D341Med (cell line): ENCODE measurements at places on chromosomes 11 and 22.
A peak's percentile ranks its signal among the peaks of the same experiment; 100 is the strongest.

- no peak for DNase-seq
These were observed 114.3 kb upstream of the ZC3H12C start for GRCh38 chr11:109978895-109979294.

GRCh38 chr11:45662665-45663485, 2.5 kb downstream of the CHST1 start:
- DNase-seq = no peak

DNA sequence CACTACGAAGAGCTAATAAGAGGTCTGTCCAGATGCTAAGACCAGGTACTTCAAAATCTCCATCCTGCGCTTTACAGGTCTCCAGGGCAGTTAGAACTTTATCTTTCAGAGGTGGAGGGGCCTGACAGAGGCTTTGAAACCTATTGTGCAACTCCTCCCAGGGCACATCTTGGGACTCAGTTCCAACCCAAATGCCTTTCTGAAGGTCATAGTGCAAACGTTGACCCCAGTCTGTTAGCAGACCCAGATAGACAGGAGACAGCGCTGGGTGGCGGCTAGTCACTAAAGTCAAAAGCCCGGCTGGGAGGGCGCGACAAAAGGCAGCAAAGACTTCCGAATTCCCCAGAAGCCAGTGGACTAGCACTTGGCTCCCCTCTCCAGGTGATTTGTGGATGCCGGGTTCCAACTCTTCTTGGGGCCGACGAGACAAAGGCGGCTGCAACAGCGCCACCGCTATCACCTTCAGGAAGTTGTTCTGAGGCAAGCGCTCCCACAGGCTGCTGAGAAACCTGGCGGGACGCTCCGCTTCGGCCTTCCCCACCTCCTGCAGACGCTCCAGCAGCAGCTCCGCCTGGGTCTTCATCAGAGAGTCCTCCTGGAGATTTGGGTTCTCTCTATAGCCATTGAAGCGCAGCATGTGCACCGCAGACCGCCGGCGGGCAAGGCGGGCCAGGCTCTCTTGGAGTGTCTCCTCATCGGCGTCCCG, 728 bp downstream of the FANCF start:
- peak; percentile 71 for DNase-seq

GRCh38 chr22:19745155-19746101, 15.2 kb upstream of the TBX1 start:
- DNase-seq = no peak

GRCh38 chr11:94330789-94331188, 26.4 kb downstream of the IZUMO1R start:
- DNase-seq = no peak

DNA sequence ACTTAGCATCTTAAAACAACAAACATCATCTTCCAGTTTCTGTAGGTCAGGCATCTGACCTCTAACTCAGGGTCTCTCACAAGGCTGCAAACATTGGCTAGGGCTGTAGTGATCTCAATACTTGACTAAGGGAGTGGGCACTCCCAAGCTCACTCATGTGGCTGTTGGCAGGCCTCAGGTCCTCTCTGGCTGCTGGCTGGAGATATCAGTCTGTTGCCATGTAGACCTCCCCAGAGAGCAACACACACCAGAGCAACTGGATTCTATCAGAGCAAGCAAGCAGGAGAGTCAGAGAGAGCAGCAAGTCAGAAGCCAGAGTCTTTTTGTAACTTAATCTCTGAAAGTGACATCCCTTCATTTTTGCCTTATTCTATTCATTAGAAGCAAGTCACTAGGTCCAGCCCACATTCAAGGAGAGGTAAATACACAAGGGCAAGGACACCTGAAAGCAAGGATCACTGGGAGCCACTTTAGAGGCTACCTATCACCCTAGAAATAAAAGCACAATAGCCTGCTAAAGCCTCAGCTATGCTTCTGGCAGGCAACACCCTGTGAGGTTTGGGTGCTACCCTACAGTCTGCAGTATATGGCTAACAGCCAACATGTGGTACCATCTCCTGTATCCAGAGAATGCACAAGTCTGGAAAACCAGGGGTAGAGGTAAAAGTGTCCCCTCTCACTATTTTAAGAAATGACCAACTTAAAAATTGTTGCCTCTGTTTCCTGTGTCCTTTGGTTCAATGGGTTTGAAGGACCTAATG, 33.5 kb upstream of the CD44 start:
- no peak for DNase-seq

GRCh38 chr11:93735627-93736026, 5.7 kb downstream of the TAF1D start:
- no peak for DNase-seq

GRCh38 chr22:48100685-48101417, 1338.4 kb downstream of the TBC1D22A start:
- DNase-seq = no peak

DNA sequence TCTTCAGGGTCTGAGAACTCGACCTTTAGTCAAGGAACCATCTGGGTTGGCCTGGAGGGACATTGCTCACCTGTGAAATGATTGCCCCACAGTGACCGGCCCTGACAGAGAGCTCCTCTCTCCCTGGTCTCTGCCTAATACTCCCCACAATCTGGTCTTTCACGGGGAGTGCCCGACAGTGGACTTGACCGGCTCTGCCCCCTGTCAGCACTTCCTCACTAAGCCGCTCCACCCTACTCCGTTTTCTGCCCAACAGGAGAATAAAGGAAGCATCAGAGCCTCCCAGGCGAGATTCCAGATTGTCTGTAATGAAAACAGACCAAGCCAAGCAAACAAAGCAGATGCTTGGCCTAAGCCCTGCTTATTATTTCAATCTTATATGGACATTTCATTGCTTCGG, 87.8 kb downstream of the FBXO7 start:
- no peak for DNase-seq

DNA sequence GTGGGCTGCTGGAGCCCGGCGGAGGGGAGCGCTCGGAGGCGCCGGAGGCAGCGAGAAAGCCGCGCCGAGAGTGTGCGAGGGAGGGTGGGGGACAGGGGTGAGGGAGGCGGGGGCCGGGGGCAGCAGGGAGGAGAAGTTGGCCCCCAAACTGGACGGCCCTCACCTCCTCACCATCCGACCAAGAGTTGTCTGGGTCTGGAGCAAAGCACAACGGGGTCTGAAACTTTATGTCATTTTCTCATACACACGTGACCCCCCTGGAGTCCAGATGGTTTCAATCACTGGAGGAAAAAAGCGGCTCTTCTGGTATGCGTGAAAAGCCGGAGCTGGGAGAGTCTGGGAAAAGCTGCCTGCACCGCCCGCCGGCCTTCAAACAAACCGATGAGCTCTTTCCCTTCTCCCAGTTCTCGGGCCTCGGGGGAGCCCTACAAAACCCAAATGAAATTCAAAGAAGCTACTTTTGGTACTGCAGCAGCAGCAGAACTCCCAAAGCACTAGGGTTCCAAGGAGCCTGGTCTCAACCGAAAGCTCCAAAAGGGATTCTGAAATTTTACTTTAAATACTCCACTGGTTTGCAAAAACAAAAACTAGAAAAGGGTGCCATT, 39.7 kb upstream of the AKIP1 start:
- DNase-seq = peak; percentile 71

GRCh38 chr11:125593114-125593820, 615 bp downstream of the STT3A start:
- DNase-seq = peak; percentile 50

DNA sequence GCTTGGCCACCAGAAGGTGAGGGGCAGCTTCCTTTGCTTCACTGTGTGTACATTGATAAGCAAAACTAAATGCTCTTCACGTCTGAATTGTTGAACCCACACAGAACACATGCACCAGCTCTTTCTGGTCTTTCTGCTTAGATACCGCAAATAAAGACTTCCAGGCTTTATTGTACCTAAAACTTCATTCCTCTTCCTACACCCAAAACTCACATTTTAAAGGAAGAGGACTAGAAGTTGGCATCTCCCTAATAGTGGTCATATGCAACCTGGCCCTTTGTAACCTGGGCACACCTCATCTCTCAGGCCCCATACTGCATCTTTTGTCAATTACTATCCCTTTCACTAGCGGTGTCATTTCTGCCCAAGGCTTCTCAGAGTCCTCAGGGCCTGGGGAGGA, 5.9 kb downstream of the SLC17A6 start:
- no peak for DNase-seq

- DNase-seq = no peak
These were observed 69.0 kb upstream of the THY1 start for GRCh38 chr11:119491753-119492510.

DNA sequence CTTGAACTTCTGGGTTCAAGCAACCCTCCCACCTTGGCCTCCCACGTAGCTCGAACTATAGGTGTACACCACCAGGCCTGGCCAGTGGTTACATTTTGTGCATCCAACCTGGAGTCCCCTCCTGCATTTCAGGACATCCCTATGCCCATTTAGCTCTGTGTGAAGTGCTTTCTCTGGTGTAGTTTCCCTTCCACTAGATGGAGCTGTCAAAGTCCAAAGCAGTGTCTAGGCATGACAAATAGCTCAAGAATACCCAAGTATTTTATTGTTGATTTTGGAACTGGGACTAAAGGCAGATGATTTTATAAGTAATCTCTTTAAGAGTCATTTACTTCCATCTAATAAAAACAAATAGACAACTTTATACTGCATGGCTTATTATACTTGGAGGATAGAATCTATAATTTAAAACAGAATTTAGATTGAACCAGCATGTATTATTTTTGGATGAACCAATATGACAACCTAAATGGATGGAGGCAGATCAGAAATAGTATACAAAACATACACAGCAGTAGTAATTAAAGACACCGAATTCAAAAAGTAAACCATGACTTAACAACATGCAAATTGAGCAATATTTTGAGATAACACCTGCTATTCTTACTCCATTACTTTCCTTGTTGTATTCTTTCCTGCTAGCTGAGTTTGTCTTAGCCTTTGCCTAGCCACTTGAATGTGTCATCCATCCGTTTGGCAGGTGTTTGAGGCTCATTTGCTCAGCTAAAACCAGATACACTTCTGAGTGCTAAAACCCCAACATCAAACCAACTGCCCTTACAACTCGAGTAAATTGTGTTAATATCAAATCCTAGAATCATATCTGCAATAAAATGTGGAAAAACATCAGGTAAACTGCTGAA, 37.7 kb downstream of the EIF4ENIF1 start:
- peak; percentile 55 for DNase-seq

- no peak for DNase-seq
These were observed 48.4 kb upstream of the RAB1B start for GRCh38 chr11:66219846-66220565.

GRCh38 chr11:32435152-32435480, 223 bp downstream of the WT1 start:
- peak; percentile 65 for DNase-seq

GRCh38 chr22:35728639-35729308, 11.1 kb downstream of the APOL5 start:
- no peak for DNase-seq

DNA sequence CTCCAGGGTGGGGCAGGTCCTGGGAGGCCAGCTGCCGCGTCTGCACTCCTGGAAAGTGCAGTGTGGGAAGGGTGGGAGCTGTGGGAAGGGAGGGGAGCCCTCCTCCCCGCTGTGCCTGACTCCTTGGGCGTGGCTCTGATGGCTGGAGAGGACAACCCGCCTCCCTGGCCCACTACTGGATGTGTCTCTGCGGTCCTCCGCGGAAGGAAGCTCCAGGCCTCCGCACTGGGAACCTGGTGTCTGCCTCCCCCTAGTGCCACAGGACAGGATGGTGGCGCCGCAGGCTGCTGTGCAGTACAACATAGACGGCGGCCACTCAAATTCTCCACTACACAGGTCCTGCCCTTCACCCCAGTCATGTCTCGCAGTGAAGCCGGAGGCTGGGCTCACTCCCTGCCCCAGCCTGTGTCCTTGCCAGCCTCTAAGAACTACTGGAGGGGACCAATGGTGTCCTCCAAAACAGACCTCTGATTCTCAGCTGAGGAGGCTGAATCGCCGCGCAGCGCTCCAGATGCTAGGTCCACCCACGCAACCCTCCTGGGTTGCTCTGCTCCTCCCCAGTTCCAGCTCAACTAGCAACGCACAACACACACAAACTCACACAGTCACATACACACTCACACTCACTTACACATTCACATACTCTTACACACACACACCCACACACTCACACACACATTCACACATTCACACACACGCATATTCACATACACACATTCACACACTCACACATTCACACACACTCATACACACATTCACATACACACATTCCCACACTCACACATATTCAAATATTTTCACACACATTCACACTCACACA, 12.4 kb upstream of the DSCAML1 start:
- DNase-seq = peak; percentile 89

DNA sequence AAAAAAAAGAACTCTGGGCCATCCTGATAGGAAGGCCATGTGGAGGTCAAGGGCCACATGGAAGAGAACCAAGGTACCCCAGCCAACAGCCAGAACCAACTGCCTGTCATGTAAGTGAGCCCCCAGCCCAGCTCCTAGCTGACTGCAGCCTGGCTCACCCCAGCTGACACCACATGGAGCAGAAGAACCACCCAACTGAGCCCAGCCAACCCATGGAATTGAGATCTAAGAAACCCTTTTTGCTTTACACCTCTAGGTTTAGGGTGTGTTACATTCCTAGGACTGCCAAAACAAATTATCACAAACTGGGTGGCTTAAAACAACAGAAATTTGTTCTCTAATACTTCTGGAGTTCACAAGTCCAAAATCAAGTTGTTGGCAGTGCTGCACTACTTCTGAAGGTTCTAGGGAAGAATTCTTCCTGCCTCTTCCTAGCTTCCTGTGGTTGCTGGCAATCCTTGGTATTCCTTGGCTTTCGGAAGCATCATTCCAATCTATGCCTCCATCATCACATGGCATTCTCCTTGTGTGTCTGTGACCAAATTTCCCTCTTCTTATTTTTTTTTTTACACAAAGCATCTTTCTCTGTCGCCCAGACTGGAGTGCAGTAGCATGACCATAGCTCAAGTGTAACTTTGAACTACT, 4.4 kb downstream of the C11orf86 start:
- DNase-seq = no peak

DNA sequence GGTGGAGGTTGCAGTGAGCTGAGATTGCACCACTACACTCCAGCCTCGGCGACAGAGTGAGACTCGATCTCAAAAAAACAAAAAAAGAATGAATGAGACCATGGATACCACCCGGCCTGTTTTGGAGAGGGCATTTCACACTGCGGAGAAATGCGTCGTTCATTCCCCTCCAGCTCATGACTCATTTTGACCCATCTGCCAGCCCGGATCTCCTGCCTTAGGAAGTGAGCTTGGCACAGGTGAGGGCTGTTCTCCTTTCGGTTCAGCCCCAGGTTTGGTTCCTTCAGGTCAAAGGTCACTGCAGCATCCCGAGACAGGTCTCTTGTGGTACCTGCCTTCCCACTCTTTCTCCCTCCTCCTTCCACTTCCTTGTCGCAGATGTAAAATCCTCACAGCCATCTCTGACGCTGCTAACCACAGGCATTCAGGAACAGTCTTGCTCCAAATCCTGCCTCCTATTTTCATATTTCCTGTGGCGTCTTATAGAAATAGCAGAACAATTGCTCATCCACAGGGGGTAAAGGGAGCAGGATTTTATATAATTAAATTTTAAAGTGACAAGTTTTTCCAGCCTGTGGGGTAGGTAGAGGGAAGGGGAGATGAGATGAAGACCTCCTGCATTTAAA, 517.9 kb downstream of the NTM start:
- DNase-seq = no peak
